AG04449 (cell line): ENCODE measurements at places on chromosomes 5 and 9.

GRCh38 chr9:37383876-37384746 is 38.4 kb upstream of the GRHPR start:
- DNase-seq: no peak

DNA sequence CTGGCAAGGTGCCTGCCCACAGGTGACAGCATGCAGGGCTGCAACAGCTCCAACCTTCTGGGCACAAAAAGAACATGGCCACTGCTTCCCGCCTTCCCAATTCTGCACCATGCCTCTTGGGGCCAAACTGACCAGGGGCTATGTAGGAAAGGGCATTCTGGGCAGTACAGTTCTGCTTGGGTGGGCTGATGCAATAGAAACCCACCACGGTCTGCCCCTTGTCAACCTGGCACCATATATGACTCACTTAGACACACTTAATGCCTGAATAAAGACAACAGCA is 40.2 kb upstream of the FCN1 start:
- DNase-seq: no peak

GRCh38 chr9:88179062-88179521 is 40.8 kb upstream of the SPATA31C2 start:
- DNase-seq: no peak

DNA sequence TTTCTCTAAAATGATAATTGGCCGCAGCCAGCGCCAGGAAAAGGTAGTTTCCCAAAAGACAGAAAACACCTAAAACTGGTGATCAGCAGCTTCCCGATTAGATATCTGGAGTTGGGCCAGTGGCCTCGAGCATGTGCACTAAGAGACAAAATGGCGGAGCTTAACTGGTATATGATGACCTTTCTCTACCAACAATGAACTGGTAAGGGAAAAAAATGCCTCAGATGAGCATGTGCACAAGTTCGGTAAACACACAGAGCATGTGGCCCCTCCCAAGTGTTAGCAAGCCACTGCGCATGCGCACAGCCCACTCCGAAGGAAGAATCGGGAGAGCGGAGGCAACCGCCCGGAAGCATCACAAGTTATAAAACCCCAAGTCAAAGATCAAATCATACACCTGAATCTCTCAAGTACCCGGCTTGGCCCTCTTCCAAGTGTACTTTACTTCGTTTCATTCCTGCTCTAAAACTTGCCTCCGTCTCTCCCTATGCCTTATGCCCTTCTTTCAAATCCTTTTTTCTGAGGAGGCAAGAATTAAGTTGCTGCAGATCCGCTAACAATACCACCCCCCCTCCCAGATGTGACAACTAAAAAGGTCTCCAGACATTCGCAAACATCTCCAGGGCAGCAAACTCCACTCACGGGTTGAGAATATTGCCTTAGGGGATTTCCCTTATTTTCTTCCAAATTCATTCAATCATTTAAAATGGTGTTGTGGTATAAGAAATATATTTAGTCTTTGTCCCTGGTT is 15.0 kb upstream of the PTBP3 start:
- DNase-seq: no peak

GRCh38 chr9:98521141-98521540 is 187.6 kb downstream of the GABBR2 start:
- peak; percentile 45 for DNase-seq

GRCh38 chr5:58477760-58478376 is 13.4 kb upstream of the GAPT start:
- DNase-seq: no peak

DNA sequence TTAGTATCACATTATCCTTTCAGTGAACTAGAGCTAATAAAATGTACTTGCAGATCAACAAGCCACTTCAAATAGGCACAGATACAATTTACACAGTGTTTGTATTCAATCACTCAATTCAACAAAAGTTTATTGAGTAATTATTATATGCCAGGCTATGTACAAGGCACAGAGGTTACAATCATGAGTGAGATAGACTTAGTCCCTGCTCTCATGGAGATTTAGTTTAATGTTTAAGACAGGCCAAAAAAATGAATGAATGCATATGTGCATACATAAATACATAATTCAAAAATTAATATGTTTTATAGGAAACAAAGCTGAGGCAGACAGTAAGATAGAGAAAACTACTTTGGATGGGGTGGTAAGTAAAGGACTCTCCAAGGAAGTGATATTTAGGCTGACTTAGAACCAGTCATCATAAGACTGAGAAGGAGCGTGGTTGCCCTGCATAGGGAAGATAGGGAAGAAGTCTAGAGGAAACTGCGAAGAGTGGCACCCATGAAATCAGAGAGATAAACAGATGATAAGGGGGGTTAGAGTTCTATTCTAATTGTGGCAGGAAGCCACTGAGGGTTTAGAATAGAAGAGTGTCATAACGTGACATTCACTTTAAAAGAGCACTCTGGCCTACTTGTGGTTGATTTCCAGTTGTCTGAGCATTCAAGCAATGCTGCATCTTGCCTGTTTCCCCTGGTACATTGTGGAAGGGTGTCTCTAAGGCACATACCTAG is 49.7 kb upstream of the GRAMD2B start:
- DNase-seq: no peak

DNA sequence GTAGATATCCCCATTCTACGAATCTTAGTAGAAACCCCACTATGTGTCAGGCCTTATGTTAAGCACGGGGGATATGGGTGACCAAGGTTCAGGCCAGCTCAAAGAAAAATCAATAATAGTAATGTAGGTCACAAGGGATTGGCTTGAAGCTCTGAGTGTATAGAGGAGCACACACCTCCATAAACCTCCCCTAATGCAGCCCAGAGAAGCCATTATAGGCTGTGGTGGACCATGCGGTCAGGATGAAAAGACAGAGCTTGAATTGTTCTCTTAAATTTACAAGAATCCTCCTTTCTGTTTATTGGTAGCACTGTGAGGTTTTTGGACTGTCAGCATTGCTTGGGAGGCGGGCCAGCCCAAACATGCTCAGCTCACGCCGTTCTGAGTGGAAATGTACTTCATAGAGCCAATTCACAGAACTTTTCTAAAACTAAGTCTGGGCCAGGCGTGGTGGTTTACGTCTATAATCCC is 9.1 kb downstream of the PDE6A start:
- no peak for DNase-seq

- DNase-seq: no peak
Observed at GRCh38 chr9:76996700-76997099, 22.8 kb upstream of the FOXB2 start.

- DNase-seq: no peak
Observed at GRCh38 chr9:131657940-131658339, 81.9 kb downstream of the RAPGEF1 start.

GRCh38 chr5:158992037-158992740 is 107.5 kb downstream of the EBF1 start:
- DNase-seq: no peak

- DNase-seq: no peak
Observed at GRCh38 chr9:11537566-11537965, 924.8 kb upstream of the PTPRD start.

DNA sequence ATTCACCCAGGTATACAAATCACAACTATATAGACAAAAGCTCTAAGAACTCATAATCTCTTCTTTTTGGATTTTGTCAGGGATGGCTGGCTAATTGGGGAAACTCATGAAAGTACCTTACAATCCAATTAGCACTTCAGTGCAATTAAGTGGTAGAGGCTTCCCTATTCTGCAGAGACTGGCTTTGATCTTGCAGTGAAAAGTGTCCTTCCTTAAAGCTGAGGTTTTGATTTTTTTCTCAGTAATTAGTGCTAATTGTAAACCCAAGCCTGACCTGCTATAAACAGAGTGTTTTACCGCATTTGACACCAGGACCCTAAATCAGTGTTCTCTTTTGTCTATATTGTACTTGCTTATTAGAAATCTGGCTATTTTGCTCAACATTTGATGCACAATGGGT is 294.0 kb upstream of the EFNA5 start:
- no peak for DNase-seq

GRCh38 chr9:121261755-121262154 is 6.2 kb upstream of the GSN start:
- no peak for DNase-seq

GRCh38 chr5:136802383-136802782 is 437.0 kb upstream of the TRPC7 start:
- no peak for DNase-seq

DNA sequence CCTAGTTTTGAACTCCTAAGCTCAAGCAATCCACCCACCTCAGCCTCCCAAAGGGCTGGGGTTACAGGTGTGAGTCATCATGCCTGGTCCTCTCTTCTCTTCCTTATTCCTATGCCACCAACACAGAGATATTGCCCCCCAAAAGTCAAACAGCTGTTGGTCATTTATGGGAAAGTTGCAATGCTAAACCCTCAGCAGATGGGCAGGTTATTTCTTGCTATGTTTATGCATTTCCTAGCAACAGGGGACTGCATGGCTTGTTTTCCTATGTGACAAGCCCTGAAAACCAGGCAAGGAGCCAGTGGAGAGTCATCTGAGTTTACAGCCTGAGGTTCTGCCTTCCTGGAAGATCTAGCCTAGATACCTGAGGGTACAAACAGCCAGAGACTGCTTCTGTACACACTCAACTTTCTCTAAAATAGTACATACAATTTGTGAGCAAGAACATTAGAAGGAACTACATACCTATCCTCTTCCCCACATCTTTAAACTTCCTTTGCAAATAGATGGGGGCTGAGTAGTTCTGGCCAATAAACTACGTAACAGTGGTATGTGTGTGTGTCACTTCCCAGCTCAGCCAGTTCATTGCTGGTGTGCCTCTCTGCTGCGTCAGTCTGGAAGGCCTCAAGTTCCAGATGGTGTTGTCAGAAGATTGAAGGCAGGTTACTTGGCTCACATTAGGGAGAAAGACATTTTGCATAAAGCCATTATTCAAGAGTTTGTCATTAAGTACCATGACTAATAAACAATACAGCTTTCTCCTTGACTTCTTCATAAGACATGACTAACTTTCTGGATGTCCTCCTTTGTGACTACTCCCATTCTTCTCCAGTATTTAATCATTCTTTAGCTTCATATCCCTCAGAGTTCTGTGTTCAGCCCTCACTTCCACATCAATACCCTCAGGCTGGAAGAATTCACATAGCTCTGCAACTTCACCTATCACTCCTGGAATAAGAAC is 65.3 kb downstream of the CSNK1A1 start:
- DNase-seq: peak; percentile 100

DNA sequence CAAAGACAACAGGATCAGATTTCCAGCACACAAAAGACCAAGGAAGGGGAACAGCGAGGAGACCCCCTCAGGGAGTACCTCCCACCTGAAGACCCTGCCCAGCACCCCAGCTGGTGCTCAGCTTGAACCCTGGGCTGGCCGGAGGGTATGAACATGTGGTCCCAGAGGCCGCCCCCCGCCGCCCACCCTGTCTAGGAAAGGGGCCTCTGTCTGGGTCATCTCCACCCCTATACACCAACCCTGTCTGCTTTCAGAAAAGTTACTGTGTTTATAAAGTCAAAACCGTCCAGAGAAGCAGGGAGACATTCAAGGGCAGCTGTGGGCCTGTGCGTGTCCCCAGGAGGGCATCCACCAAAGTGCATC is 72.2 kb downstream of the ADAMTS2 start:
- no peak for DNase-seq
